ENCODE measurements at places on chromosomes 4 and X.

GRCh38 chrX:117508021-117508420 is 608.6 kb downstream of the KLHL13 start:
- no peak for DNase-seq

DNA sequence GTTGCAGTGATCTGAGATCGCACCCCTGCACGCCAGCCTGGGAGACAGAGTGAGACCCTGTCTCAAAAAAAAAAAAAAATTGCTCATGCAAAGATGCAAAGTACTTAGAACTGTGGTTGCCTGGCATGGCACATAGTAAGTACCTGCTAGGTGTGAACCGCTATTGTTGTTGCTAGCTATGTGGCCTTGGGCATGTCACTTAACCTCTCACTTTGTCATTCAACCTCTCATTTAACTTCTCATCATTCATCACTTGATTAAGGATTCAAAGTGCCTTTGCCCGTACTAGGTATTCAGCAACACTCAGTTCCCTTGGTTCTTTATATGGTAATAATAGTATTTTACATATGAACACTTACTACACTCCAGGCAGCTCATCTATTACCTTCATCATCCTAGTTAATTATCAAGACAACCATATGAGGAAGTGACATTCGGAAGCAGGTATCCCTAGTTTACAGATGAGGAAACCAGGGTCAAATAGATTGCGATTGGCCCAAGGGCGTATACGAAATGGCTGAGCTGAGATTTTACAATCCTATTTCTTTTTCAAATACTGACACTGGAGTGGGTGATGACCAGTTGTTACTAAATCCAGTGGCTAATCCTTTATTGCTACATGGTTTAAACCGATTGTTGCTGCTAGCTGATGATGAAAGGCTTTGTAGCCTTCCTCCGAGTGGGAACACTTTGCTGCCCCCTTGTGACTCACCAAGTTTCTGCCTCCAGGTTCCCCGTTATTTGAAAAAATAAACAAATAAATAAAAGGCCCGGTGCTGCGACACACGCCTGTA is 28.8 kb upstream of the SOWAHD start:
- DNase-seq = peak; percentile 70

DNA sequence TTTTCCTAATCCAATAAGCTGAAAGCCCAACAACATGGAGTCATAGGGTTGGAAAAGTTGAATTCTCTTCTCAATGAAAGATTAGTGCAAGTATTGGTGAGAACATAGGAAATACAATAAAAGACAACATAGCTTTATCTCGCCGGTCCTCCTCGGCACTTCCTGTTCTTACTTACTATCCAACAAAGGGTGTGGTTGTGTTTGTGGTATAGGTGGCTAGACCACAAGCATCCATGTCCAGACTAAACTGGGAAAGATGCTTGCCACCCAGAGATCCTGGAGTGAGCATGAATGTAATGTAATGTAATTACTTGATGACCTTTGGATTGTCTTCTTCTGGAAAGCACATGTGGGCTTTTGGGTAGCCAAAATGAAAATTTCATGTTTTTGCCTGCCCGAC is 223.8 kb downstream of the CPE start:
- no peak for DNase-seq

- no peak for DNase-seq
These were observed 73.8 kb upstream of the DCLK2 start for GRCh38 chr4:150004481-150004880.

DNA sequence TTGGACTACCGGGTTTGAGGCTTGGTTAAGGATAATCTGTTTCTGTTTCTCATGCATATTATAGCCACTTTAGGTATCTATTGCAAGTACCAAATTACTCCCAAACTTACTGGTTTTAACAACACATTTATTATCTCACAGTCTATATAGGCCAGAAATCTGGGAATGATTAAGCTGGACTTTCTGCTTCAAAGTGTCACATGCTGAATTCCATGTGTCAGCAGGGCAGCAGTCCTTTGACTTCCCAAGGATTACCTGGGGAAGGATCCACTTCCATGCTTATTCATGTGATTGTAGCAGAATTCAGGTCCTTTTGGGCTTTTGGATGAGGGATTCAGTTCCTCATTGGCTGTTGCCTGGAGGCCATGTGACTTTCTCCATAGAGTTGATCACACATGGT is 349.0 kb upstream of the TRAM1L1 start:
- DNase-seq = no peak

- peak; percentile 42 for DNase-seq
These were observed 74.4 kb upstream of the RBMX start for GRCh38 chrX:136954930-136955329.

GRCh38 chr4:169658975-169659715 is 38.8 kb downstream of the CLCN3 start:
- no peak for DNase-seq

DNA sequence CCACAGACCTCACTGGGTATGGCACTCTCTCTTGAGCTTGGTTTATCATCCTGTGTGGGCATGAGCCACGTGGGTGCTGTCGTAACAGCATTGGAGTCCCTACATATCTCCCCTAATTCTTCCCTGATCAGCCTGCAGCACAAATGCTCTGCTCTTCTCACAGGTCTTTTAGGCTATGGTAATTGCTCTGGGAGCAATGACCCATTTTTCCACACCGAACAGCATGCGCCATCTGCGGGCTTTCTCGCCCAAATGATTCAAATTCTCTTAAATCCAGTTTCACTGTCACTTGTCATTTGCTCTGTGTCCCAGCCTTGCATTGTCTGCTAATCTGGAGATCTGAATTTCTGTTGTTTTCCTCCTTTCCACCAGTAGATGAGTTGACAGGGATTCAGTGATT is 48.9 kb upstream of the GATB start:
- no peak for DNase-seq

DNA sequence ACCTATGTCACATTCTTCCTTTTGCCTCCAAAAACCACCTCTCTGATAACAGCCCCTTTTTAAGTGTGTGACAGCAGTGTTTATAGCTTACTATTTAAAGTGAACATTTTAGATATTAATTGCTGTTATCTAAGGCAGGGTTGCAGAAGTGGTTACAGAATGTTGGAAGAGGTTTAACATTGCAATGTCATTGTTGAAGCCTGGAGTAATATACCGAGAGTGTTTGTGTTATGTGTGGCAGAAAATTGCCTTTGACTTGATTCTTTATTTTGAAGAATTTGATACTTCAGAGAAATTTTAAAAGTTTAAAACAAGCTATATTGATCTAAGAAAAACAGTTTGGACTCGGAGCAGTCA is 37.1 kb downstream of the SMARCAD1 start:
- DNase-seq = no peak

DNA sequence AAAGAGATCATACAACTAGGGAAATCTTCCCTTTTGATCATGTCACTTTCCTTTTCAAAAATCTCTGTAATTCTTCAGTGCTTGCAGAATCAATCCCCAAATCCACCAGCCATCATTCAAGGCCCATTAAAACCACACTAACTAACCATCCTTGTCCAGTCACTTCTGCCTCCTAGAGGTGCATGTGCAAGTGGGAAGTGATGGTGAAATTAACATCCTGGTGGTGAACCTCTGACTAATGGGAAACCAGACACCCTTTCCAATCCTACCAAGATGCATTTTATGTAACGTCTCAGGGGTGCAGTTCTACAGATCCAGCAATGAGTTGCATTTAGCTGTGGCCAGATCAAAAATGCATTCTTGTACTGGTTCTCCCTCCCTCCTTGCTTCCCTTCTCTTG is 341.8 kb downstream of the RAPGEF2 start:
- DNase-seq = no peak

DNA sequence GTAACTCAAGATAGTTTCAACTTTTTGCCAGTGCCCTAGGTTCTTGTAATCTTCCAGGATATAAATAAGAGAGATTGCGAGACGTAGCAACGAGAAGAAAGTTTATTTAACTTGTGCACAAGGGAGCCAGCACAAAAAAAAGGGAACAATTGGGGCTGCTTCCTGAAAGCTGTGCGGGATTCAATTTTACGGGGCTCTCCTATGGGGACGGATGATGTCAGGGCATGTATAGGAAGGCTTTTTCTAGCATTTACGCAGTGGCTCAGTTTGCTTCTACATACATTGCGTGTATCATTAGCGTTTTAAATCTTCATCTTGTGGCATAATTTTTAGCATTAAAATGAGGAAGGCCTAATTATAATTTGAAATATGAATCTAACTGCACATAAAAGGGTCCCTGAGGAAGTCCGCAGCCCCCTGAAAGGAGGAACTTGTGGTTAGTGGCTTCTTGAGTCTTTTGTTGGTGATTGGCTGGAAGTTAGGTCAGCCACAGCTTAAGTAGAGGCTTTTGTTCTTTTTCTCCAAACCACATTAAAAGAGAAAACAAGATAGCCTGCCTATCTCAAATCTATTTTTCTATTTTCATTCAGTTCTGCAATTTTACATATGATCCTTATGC is 668.2 kb upstream of the NDST4 start:
- DNase-seq = no peak

GRCh38 chr4:80438016-80438415 is 102.5 kb downstream of the CFAP299 start:
- no peak for DNase-seq

GRCh38 chr4:152257601-152258066 is 278.3 kb downstream of the FBXW7 start:
- no peak for DNase-seq

- DNase-seq = no peak
These were observed 92.9 kb upstream of the USP38 start for GRCh38 chr4:143091862-143092261.
